Stimulated activated naive CD4-positive, alpha-beta T cell (primary cell): ENCODE measurements at places on chromosomes 6 and 20.

DNA sequence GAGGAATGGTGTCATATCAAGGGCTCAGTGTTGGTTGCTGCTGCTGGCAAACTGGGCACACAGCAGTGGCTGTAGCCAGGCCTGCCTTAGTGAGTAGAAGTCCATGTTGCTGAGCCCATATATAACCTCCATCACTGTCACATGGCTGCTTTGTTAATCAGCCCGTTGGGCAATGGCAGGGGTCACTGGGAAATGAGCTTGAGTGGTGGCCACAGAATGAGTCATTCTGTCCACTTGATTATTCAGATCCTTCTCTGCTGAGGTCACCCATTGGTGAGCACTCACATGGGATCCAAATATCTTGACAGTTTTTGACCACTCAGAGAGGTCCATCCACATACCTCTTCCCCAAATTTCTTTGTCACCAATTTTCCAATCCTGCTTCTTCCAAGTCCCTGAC lies 898.9 kb upstream of the EYS start:
- no peak for DNase-seq

- no peak for DNase-seq
These were observed 63.7 kb upstream of the NKX2-2 start for GRCh38 chr20:21577551-21577950.

GRCh38 chr6:81792826-81793225 lies 40.3 kb upstream of the TENT5A start:
- no peak for DNase-seq

- no peak for DNase-seq
These were observed 144.7 kb downstream of the TASP1 start for GRCh38 chr20:13494019-13494418.

GRCh38 chr20:45011108-45011526 lies 44.8 kb downstream of the STK4 start:
- DNase-seq: peak; percentile 35

GRCh38 chr6:167565884-167566599 lies 241.2 kb downstream of the TTLL2 start:
- no peak for DNase-seq

DNA sequence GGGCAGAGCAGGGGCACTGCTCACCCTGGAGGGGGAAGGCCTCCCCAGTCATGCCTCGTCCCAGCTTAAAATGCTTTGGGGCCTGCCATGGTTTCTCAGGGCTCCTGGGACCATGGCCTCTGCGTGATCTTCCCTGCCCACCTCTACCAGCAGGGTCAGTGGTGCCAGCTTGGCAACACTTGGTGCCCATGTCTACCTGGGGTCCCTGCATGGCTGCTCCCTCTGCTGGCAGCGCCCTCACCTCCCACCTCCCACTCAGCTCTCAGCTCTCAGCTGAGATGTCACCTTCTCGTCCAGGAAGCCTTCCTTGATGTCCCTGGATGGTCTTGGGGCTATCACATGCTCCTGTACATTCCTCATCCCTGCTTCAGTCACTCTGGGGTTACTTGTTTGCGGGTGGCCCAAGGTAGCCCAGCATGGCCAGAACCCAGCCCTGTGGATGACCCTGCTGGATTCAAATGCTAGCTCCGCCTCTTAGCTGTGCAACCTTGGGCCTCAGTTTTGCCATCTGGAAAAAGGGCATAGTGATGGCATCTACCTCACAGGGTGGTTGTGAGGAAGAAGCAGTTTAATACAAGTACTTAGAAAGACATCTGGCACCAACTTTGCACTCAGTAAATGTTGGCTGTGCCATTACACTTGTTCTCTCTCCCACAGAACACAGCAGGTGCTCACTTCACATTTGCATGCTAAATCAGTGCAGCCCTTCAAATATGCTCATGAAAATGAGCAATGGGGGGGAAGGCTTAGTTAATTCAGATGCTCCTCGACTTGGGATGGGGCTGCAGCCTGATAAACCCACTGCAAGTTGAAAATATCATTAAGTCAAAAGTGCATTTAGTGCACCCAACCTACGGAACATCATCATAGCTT lies 53.5 kb upstream of the PTPN1 start:
- DNase-seq: no peak

- DNase-seq: no peak
These were observed 101.7 kb downstream of the TSHZ2 start for GRCh38 chr20:53073636-53074415.

DNA sequence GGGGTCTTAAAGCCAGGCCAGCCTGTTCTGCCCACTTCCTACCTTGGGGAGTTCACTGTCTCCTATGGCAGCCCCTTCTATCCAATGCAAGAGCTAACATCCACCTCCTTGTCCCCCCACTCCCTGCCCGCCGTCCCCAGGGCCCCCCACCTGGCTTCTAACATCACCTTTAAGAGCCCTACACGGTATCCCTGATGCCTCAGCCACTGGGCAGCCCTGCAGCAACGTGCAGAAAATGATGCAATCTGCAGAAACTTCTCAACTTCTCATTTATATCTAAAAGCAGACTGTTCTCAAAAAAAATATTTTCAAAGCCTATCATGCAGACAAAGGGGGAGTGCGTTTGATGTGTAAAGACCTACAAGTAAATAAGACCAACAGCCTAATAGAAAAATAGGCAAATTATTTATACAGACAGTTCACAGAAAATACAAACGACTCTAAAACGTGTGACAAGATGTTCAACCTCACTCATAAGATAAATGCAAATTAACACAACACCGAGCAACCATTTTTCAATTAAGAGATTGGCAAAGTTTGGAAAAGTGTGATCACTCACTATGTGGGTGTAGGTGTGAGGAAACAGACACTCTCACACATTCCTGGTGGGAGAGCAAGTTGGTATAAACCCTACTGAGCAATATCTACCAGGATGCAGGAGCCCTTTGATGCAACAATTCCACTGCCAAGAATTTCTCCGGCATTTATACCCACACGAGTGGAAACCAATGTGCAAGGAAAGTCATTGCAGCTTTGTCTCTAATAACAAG lies 15.1 kb upstream of the HCK start:
- DNase-seq: no peak

GRCh38 chr6:36285187-36285671 lies 15.4 kb downstream of the PNPLA1 start:
- no peak for DNase-seq

GRCh38 chr6:1597924-1598323 lies 11.8 kb upstream of the FOXC1 start:
- DNase-seq: no peak

DNA sequence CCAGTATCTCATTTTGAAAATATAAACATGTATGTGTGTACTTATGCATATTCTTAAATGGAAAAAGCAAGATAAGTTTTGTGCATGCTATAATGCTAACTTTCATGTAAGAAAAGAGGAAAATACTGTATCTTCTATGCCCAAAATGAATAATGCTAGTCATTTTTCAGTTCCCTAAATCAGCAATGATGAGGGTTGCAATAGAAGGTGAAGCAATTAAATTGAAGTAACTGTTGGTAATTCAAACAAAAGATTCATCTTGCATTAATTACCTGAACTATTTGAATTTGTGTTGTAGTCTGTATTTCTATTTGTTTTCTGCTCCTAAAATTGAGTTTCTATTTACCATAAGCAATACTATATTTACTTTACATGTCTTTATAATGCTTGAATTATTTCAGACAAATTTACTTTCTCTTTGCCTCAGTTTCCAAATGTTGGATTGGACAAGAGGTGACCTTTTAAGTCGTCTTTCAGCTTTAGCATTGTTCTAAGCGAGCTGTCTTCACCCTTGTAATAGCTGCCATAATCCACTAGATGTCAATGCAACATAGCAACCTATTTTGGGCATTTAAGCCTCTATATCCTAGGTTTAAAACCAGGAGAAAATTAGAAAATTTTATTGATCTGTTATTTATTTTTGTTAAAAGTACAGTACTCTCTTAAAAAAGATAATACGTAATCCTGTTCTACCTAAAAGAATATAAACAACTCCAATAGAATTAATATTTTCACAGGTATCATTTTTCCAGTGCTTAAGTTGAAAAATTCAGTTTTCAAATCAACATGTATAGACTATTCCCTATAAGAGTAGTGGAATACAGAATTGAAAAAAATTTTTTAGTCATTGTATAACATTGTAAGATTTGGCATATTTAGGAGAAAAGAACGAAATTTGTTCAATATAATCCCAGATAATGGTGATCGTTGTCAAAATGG lies 52.3 kb upstream of the IFNGR1 start:
- DNase-seq: peak; percentile 9

DNA sequence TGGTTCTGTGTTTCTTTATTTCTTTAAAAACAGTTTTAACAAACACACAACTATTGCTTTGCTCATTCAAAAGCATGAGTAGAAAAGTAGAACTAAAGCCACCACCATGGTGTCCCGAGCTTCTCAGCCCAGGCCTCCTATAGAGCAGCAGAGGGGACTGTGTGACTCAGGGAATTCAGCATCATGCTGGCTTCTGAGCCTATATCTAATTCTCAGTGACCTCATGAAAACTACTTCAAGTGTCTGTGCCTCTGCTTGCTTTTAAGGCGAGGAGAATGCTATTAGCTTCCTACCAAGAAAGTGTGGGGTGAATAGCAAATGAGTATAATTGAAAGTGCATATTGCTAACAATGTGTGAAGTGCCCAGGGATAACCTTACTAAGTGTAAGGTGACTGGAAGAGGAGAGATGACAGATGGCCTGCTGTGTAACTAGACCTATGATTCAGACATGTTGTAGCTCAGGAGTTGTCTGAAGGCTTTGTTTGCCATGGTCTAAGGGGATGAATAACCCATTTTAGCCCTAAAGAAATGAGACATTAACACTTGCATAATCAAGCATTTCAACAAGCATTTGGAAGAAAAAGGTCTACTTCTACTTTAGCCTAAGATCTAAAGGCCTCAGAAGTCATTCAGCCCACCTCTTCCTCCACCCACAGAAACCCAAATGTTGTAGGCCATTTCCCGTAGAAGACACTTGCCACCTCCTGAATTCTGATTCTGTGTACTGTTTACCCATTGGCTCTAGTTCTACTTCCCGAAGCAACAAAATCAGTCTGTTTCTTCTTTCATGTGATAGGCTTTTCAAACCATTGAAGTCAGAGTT lies 121.5 kb upstream of the ARG1 start:
- no peak for DNase-seq

- DNase-seq: no peak
These were observed 44.0 kb upstream of the RNGTT start for GRCh38 chr6:89007209-89008000.

DNA sequence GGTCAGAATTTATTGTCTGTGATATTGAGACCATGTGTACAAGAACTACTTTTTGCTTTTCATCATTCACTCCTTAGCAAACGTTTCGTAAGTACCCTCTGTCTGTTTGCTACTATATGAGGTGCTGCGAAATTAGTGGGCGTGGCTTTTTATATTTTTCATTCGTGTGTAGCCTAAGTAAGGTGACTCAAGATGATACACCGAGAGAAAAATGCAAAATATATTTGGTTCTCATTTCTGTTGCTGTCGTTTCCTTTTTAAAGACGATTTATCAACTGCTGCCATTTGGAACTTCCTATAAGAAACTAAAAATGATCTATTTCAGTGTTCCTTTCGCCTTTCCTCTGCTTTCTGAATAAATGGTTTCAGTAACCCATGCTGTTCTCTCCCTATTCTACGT lies 61.2 kb downstream of the VAPB start:
- DNase-seq: no peak

DNA sequence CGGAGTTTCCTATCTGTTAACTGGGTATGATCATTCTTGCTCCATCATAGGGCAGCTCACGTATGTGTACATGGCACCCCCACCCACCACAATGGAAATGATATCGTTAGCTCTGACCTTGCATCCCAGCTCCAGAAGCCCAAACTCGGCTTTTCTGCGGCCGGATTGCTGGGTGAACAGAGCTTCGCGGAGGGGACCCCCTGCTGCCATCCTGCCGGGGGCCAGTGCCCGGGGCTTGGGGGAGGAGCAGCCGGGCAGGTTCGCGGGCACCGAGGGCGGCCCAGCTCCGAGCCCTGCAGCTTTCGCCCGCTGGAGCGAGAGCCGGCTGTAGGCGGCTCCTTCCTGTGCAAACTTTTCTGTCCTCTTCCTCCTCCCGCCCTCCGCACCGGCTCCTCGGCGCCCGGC lies 24.9 kb upstream of the FUCA2 start:
- no peak for DNase-seq

DNA sequence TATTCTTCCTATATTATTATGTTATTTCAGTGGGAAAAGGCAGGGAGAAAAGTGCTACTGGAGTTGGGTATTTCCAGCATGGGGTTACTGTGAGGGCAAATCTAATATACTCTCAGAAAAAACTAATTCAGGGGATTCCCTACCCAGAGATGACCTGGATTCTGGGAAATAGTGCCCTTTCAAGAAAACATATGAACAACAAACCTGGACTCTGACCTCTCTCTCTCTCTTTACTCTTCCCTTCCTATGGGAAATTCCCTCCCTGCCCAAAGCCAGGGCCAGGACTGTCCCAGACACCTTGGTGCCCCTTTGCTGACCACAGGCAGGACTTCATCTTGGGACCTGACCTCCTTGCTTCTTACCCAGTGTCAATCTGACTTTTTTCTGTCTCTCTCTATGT lies 1.6 kb upstream of the UBD start:
- no peak for DNase-seq

GRCh38 chr20:13571662-13572061 lies 67.1 kb downstream of the TASP1 start:
- no peak for DNase-seq

DNA sequence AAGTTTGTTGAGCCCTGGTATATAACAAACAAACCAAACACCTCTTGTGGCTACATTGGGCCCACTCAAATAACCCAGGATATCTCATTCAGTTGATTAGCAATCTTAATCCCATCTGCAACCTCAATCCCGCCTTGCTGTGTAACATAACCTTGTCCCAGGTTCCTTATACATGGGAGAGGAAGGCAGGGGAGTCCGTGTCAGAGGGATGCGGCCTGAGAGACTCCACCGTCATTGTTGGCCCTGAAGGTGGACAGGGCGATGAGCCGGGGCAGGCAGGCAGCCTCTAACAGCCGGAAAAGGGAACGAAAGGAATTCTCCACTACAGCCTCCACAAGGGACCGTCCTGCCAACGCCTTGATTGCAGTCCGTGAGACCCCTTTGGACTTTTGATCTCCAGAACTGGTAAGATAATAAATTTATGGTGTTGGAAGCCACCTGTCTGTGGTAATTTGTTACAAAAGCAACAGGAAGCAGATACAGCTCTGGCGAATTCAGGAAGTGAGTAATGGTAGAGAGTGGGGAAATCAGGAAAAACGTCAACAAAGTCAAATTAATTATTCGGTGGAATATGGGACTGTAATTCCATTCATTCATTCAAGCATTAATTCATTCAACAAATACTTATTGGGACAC lies 124.5 kb upstream of the SALL4 start:
- no peak for DNase-seq
